BE2C (cell line): ENCODE measurements at places on chromosomes 7 and 10.

DNA sequence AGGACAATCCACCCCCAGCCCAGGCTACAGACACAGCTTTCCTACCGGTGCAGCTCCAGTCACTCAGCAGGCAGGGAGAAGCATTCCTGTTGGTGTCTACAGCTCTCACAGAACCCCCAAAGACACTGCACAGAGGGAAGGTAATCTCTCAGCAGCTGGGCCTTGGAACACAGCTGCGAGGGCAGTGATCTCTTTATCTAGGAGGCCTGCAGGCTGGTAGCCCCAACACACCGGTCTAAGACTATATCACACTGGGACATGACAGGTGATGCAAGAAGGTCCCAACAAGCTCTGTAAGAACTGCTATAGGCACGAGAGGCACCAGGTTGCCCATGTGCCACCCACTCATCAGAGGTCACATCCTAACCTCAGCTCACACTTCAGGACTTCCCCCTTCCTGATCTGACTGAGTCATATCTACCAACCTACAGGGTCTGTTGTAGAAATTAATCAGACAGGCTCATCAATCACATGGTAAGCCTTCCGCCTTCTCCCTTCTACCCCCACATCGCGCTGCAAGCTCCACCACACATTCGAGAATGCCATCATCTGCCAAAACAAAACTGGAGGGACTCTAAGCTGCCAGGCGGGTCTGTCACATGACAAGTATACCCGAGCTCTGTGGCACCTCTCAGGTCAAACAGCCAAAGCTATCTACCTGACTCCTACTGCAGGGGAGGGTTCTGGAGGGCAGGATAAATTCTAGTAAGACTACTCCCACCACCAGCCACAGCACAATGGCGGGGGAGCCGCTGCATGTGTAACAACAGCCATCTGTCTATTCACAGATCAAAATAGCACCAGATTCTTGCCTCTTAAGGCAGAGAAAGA, 26.1 kb downstream of the FAM53B start:
- no peak for DNase-seq

DNA sequence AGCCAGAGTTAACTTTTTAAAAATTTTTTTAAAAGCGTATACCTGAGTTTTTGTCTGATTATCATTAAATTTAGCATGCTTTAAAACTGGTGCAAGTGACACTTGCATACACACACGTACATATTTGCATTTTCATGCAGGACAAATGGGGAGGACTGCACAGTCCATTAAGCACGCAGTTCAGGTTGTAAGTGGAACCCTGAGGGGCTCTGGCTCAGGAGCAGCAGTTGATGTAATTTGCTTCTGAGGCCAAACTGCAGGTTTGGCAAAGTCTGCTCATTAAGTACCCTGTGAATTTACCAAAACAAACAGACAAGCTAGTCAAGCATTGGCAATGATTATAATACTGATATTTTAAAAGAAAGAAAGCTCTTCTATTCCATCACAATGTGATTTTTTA, 215.8 kb upstream of the PFKP start:
- DNase-seq = no peak

GRCh38 chr7:123601530-123601929, at the start of gene ASB15:
Gene ASB15, plus strand, starts transcription at chr7:123601821. Its CDS starts 12,682 bp downstream, at chr7:123614503.
- DNase-seq = no peak

DNA sequence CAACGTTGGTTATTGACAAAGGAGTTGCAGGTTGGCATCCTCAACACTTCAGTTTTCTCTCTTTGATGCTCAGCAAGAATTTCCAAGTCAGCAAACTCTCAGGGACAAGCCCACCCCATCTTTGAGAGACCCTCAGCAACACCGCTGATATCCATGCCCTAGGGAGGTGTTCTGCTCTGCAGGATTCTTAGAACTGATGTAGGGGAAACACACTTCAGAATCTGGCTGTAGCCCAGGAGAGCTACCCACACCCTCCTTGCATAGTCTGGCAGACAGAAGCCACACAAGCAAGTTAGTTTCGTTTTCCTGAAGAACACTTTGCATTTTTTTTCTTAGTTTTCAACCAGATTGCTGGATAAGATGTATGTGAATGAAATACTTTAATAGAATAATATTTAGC, 822 bp downstream of the SAMD9L start:
- DNase-seq = no peak

- no peak for DNase-seq
Measured at GRCh38 chr10:114110174-114110972, 63.6 kb downstream of the CCDC186 start.

- DNase-seq = no peak
Measured at GRCh38 chr7:50411332-50411731, 38.8 kb downstream of the FIGNL1 start.
